Stimulated activated naive CD8-positive, alpha-beta T cell treated with anti-CD3 and anti-CD28 coated beads, Interleukin-15, Interleukin-2, amounts not matched to agents 100 U/mL and 50 U/mL, for 24 hours (primary cell): ENCODE measurements at places on chromosomes 2 and 18.
A peak's percentile ranks its signal among the peaks of the same experiment; 100 is the strongest.

DNA sequence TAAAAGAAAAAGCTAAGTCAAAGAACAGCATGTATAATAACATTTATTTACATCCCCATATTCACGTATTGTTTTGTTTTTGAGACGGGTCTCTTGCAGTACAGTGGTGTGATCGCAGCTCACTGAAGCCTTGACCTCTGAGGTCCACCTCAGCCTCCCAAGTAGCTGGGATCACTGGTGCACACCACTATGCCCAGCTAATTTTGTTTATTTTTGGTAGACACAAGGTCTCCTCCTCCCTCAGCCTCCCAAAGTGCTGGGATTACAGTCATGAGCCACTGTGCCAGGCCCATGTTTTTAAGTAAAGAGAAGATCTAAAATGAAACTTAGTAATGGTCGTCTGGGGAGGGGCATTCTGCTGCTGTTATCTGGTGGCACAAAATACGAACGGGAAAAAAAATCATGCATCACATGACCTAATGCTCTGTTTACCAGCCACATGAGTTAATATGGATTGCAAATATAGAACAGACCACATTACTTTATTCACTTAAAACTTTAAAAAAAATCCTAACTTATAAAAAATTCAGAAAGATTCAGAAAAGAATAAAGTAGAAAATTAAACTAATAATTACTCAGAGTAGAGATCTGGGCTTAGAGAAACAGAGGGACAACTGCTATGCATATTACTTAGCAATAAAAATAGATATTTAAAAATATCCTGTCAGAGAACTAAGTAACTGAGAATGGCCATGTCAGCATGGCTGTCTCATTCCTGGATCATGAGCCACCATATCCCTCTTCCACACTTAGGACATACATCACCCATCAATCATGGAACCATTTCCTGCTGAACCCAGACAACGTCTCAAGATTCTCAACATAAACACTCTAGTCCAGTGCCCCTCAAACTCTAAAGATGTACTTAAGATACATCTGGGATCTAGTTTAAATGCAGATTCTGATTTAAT lies 7.3 kb downstream of the MMADHC start:
- no peak for DNase-seq

GRCh38 chr18:13279181-13280069 lies 60.9 kb downstream of the LDLRAD4 start:
- DNase-seq: peak; percentile 50

DNA sequence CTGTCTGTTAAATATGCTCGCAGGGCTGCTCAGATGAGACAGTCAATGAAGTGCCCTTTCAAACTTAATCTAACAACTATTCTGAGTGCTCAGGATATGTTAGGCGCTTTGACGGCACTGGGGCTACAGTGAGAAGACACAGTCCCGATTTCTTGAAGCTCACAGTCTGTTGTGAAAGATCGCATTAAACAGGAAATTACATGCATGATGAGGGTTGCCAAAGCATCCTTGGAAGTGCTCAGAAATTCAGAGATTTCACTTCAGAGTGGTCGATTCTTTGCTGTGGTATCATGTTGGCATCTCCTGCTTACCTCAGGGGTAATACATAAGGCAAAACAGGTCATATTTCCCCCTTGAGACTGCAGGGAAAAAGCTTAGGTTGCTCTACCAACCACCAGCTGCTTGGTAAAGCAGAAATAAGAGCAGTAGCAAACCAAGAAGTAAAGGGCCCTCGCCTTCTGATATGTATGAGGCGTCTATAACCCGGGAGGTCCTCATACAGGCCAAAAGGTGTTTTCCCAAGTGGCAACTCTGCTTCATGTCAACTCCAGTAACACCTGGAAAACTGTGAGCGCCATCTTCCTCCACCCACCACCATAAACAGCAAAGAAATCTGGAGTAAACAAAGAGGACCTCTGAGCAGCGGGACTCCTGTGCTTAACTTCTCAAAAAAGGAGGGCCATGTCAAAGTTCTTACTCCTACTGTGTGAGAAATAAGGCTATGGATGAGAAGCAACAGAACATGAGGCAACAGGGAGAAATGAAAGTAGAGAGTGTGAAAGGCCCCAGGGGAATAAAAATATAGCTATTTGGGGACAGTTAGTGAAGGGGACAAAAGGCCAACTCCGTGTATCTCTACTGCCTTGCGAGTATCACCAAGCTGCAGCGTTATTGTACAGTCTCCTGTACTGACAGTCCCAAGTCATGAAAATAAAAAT lies 79.3 kb downstream of the CLHC1 start:
- no peak for DNase-seq

- DNase-seq: no peak
These were observed 6.3 kb downstream of the C2orf80 start for GRCh38 chr2:208183526-208183925.

- DNase-seq: peak; percentile 70
These were observed 69.5 kb downstream of the COPS8 start for GRCh38 chr2:237154884-237155851.

DNA sequence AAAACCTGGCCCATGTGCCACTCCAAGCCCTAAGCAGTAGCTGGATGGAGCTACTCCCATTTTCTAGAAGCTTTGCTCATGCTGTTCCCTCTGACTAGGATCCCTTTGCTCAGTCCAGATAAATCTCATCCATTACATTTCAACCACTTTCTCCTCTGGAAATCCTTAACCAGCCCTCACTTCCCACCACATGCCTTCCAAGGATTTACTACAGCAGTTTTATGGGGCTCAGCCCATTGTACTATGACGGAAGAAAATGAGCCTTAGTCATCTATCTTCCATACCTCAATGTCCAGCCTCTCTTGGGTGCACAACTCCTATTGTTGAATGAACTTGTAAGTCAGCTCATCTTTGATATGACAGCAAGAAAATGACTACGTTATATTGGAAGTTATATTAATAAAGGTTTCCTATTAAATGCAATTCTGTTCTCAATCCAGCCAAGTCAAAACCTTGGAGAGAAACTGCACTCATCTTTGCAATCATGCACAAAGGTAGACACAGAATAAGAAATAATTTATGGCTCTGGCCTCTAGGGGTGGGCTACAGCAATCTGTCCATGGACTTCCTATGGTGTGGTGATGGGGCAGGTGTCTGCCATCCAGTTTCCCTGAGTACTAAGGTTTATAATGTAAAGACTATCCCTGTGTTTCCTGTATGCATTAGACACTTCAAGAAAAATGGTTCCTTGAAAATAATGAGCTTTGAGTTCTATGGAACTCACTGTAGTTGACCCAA lies 3.4 kb downstream of the B4GALT6 start:
- no peak for DNase-seq

- DNase-seq: no peak
These were observed 602.2 kb downstream of the GALR1 start for GRCh38 chr18:77851802-77852201.

DNA sequence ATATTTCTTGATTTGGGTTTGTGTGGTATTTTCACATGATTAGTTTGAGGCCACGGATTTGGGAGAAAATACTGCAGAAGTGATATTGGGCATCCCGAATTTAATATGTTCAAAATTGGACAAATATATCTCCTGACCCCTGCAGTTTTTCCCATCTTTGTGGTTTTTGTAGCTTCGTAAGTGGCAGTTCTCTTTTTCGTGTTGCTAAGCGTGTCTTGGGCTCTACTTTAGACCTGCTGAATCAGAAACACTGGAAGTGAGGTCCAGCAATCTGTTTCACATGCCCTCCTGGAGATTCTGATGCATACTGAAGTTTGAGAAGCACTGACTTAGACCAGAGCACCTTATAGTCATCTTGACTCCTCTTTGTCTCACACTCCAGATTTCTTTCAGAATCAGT lies 98.3 kb downstream of the EPB41L5 start:
- no peak for DNase-seq

DNA sequence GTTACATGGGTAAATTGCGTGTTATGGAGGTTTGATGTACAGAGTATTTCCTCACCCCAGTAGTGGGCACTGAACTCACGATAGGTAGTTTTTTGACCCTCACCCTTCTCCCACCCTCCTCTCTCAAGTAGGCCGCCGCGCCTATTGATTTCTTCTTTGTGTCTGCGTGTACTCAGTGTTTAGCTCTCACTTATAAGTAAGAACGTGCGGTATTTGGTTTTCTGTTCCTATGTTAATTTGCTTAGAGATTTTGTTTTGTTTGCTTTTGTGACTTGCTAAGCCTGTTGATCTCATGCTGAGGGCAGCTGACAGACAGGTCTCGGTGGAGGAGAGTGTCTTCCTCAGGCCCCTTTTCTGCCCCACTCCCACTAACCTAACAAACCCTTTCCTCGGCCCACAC lies 36.2 kb downstream of the ACOXL start:
- DNase-seq: no peak

- no peak for DNase-seq
These were observed 67.4 kb upstream of the ACVR1C start for GRCh38 chr2:157696036-157696435.

DNA sequence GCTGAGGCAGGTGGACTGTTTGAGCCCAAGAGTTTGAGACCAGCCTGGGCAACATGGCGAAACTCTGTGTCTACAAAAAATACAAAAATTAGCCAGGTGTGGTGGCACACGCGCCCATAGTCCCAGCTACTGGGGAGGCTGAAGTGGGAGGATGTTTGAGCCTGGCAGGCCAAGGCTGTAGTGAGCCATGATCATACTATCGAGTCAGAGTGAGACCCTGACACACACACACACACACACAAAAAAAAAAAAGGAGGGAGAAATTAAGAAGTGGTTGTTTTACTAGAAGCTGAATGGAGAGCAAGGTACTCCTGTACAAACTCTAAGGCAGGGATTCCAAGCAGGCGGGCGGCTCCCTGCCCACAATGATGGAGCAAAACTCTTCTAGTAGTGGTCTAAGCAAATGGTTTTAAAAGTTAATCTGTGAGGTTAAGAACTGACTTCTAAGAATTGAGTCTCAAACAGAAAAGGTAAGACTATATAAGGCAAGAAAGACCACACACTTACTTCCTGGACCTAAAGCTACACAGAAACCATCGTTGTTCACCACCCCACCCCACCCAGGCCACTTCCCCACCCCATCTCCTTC lies 2.6 kb downstream of the ANKRD44 start:
- DNase-seq: peak; percentile 57

- DNase-seq: no peak
These were observed 109.8 kb downstream of the AOX1 start for GRCh38 chr2:200695601-200696000.

GRCh38 chr18:32906506-32907310 lies 133.9 kb upstream of the KLHL14 start:
- no peak for DNase-seq

DNA sequence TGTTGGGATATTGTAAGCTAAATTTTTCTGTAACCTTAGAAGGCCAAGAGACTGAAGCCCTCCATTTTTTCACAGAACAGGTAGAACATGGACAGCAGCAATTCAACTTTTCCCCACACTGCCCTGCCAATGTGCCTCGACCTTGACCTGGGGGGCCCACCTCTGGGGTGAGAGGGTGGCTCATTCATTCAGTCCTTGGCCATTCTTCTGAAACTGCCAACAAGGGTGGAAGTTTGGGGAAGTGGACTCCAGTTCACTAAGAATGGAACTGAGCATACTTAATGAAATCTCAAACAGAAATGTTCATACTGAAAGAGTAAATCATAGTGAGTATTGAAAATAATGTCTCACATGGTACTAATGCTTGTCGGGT lies 1.1 kb downstream of the EEF1B2 start:
- DNase-seq: peak; percentile 25

- DNase-seq: no peak
These were observed 84.6 kb downstream of the SMAD7 start for GRCh38 chr18:48866028-48866733.

DNA sequence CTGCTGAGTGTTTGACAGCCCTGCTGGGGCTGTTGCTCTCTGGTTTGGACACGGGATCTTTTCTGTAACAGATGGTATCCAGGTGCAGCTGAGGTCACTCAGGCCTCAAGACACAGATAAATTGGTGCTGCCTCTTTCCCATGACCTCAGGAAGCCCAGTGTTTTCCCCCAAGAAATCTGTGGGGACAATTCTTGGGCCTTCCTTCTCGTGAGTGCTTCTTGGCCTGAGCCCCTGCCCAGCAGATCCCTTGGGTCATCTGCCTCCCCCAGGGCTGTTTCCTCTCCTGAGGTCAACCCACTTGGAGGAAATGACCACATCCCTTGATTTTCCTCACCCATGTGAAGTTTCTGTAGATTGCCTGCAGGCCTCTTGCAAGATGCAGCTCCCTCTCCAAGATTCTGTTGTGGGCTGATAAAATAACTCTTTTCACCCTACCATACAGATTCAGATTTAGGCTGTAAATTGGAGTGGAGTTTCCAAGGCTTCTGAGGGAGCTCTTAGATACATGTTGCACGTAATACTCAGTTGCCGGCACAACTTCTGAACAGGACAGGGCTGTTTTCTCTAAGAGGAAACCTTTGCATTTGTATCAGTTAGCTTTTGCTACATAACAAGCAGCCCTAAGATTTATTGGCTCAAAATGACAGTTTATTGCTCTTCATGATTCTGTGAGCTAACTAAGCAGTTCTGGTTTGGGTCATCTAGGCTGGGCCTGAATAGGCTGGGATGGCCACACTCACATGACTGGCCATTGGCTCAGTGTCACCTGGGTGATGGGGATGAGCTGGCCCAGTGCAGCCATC lies 13.1 kb downstream of the ZAP70 start:
- no peak for DNase-seq

DNA sequence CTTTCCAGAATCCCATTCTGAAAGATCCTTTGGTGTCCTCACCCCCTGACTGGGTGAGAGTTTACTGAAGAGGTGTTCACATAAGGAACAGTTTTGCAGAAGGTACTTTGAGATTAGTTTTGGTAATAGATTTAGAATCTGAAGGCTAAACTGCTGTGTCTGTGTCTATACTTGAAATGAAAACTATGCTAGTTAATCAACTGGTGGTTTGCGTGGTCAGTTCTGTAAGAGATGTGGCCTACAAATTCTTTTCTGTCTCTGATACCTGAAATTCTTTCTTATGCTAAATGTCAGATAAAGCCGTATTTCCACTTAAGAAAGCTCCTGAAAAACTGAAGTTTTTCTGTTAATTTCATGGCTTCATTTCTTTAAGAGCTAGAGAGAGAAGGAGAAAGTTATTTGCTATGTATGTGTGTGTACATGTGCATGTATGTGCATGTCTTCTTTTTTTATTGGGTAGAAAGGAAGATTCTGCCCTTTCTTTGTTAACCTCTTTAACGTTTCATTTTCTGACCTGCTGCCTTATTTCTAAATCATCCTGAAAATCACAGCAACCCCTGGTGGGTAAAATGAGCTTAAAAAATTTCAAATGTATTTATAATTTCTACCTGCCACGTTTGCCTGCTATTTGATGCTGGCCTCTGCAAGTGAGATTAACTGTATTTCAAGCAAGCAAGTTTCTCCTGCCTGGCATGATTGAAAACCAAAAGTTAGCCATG lies 552.0 kb upstream of the NRP2 start:
- no peak for DNase-seq

GRCh38 chr2:31886700-31887099 lies 124.1 kb downstream of the MEMO1 start:
- DNase-seq: no peak

GRCh38 chr18:23146861-23147469 lies 11.7 kb downstream of the CABLES1 start:
- DNase-seq: no peak

DNA sequence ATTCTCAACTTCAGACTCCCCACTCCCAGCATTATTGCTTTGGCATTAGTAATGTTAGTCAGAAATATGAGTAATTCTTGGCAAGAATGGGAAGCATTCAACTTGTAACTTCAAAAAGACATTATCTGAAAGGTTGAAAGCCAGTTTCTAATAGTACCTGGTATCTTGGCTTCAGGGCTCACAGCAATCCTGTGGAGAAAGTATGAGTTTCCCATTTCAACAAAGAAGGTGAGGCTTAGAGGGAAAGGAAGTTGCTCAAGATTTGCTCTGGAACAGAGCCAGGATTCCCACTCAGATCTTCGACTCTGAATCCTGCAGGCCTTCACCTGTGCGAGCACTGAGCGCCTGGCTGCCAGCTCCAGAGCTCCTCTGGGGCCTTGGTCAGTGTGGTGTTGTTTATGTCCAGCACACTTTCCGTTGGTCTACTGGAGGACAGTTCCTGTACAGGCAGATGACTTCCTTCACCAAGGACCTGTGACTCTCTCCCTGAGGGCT lies 136.1 kb downstream of the MCFD2 start:
- no peak for DNase-seq
